ENCODE measurements at places on chromosomes 7 and 10.

DNA sequence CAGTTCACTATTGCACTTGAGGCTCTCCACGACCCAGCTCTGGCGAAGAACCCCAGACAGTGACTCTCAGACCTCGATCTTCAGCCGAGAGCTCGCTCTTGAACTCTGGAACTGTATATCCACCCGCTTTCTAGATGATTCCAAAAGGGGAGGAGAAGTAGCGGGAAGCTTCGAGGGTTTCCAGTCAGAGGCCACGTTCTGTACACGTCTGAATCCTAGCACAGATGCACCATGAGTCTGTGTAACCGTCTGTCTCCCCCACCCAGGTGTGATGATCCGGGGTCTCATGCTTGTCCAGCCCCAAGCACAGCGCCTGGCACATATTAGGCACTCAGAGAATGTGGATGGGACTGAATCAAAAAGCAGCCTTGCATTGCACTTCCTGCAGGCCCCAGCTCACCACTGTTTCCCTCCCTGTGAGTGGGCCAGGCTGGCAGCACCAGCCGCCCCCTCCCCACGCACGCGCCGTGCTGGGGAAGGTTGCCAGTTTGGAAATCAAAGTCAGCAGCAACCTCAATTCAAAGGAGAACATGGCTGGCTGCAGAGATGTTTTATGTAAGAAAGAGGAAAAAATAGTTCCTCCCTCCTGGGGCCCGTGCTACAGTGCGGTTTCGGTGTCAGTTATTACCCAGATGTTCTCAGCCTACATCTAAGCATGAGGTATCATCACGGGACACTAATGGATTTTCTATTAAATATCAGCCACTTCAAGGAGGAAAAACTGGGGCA, 5.7 kb downstream of the GRID2IP start:
- DNase-seq = no peak

GRCh38 chr10:131936294-131936693, 35.5 kb downstream of the PPP2R2D start:
- DNase-seq = no peak

DNA sequence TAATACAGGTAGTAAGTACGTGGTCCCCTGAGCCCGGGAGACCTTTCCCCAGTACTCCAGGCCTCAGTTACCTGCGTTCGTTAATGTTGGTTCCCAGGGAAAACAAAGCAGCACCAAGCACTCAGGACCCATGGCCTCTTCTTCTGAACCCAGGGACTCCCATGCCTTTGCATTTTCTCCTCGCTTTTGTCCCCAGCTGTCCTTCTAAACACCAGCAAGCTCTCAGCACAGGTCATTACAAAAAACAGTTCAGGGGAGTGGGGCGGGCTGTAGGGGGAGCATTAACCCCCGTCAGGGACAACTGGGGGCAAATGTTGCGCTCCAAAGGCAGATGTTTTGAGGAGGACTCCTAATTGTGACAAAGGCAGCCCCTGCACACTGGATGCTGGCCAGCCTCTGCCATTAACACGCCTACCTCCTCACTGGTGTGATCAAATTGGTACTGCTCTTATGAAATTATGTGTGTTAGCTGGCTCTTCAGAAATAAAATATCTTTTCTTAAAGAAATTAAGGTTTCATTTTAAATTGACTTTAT, 80.5 kb upstream of the LRGUK start:
- DNase-seq = no peak

- DNase-seq = no peak
These were observed 21.2 kb upstream of the ATE1 start for GRCh38 chr10:121949049-121949448.

DNA sequence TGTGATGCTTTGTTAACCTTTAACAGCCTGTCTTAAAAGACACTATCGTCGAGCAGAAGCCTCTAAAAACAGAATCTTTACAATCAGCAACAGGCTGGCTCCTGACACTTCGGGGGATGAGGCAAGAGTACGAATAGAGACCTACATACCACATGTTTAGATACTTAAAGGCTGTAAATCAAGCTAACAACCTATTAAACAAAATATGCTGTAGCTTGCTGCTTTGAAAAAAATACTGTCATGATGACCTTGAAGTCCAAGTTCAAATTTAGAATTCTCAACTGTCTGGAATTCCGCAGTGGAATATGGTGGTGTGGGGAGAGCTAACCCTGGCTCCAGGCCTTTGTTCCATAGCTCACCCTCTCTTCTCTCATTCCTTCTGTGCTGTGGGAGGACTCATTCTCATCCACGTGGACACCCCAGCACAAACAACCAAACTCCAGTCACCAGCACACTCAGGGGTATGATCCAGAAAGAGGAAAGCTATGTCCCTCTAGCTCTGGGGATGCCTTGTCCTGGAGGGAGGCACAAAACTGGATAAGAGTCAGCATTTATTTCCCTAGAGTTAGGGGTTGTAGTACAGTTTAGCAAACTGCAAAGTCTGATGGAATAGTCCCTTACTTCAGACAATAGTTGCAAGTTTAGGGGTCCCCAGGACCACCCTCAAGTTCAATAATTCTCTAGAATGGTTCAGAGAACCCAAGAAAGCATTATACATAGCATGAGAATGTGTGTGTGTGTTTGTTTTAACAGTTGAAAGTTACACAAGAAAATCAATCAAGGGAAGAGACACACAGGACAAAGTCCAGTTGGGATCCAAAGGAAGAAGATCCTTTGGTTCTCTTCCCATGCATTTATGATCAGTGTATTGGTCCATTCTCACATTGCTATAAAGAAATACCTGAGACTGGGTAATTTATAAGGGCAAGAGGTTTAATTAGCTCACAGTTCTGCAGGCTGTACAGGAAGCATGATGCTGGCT, 196.1 kb upstream of the SVIL start:
- DNase-seq = no peak

- no peak for DNase-seq
These were observed 70.3 kb downstream of the WDR37 start for GRCh38 chr10:1126461-1126860.

DNA sequence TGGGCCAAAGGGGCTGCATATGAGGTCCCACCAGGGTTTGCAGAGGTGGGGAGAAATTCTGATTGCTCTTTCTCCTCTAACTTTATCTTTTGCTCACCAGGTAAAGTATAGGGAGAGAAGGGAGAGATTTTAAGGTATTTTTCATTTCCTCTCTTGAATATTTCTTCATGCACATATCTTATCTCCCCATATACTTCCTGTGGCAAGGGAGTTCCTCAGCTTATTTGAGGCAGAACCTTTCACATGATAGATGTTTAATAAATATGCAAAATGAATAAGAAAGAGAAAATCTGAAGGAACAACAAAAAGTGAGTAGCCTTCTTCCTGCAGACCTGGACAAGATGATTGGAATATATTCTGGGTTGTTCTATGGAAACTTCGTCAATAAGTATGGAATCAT, 67.4 kb upstream of the PDCD4 start:
- no peak for DNase-seq

Data from activated T-cell treated with anti-CD3 and anti-CD28 coated beads, Interleukin-2, amount 50 U/mL, for 1 hour (primary cell).